Panc1 (cell line): ENCODE measurements at places on chromosomes 6 and 20. TPM values are rescaled to one million over a fixed set of nuclear protein-coding genes. Genes with fewer than 3 reads are reported as not detected.

The CDSN gene
- not detected for total RNA-seq

DNA sequence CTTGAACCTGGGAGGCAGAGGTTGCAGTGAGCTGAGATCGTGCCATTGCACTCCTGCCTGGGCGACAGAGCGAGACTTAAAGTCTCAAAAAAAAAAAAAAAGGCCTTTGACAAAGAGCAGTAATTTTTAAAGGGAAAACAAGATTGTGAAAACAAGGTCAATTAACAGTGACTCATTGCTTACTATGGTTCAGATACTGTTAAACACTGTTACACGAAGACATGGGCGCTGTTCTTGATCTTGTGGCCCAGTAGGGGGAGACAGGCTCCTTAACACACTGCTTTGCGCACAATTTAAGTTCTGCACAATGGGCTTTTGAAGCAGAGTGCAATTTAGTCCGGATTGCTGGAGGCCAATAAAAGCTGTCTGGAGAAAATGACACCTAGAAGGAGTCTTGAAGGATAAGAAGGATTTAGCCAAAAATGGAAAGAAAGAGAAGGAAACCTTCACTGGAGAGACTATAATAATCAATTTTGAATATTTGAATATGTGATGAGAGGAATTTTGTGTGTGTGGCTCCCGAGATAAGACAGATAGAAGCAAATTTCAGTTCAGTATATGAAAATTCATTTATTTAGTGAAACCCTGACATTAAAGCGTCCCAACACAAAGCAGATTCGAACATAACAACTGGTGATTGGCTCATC lies 6.0 kb upstream of the LATS1 start:
- H3K4me3 ChIP-seq = no peak overlapping the region
- 0 out of 2 replicates have a peak, but pooled peaks cover 2% of the 10 kb centered on the region for H3K4me1 ChIP-seq
- H3K27ac ChIP-seq = no peak overlapping the region
- no peak for DNase-seq

- no peak overlapping the region for H3K4me3 ChIP-seq
- H3K36me3 ChIP-seq = no peaks in the 10 kb centered on the region
- DNase-seq = no peak
- H3K4me1 ChIP-seq = no peaks in the 10 kb centered on the region
Observed at GRCh38 chr20:24027229-24027628, 38.6 kb upstream of the GGTLC1 start.

GRCh38 chr20:56554869-56555268 lies 21.8 kb downstream of the FAM209B start:
- H3K27me3 ChIP-seq = no peaks in the 10 kb centered on the region
- H3K4me3 ChIP-seq = no peak overlapping the region
- no peaks in the 10 kb centered on the region for H3K4me1 ChIP-seq
- peak; percentile 61 for DNase-seq
- no peaks in the 10 kb centered on the region for H3K36me3 ChIP-seq

DNA sequence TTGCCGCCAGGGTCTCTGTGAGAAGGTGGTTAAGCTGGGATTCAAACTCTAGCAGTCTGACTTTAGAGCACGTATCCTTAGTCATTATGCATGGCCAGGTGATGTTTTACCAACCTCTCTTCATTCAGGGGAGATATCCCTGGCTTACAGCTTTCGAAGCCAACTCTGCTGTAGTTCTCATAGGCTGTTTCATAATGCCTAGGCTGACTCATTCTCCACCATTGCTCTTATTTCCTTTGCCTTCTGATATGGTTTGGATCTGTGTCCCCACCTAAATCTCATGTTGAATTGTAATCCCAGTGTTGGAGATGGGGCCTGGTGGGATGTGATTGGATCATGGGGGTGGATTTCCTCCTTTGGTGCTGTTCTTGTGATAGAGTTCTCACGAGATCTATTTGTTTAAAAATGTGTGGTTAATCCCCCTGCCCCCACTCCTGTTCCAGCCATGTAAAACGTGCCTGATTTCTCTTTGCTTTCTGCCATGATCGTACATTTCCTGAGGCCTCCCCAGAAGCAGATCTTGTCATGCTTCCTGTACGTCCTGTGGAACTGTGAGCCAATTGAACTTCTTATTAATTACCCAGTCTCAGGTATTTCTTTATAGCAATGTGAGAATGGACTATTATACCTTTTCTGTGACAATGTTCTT lies 94.6 kb upstream of the MAN1A1 start:
- H3K4me1 ChIP-seq = no peaks in the 10 kb centered on the region
- no peak for DNase-seq
- H3K36me3 ChIP-seq = no peaks in the 10 kb centered on the region
- H3K27me3 ChIP-seq = no peaks in the 10 kb centered on the region
- H3K27ac ChIP-seq = no peak overlapping the region

- no peak overlapping the region for H3K27ac ChIP-seq
- H3K27me3 ChIP-seq = no peaks in the 10 kb centered on the region
- no peaks in the 10 kb centered on the region for H3K36me3 ChIP-seq
- DNase-seq = no peak
- H3K4me3 ChIP-seq = no peak overlapping the region
Observed at GRCh38 chr6:143000811-143001210, 55.8 kb upstream of the HIVEP2 start.

DNA sequence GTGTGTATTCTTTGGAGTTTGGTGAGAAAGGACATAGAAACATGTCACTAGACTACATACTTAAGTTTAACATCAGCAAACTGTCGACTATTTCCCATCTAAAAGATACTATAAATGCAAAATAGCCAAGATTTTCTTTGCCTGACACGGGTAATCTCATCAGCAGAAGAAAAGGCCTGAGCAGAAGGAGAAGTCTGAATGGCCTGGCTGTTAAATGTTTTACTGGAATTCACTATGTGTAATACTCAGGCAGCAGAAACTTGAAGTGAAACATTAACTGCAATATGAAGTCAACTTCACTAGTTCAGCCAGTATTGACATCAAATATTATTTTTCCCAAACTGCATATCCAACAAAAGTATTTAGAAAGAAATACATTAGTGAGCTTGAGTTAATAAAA lies 6.4 kb upstream of the DSE start:
- no peak for DNase-seq
- no peaks in the 10 kb centered on the region for H3K36me3 ChIP-seq
- H3K4me3 ChIP-seq = no peak overlapping the region
- no peak overlapping the region for H3K27ac ChIP-seq
- peaks cover 33% of the 10 kb centered on the region for H3K27me3 ChIP-seq

GRCh38 chr6:166244353-166245045 lies 63.7 kb downstream of the PRR18 start:
- H3K27me3 ChIP-seq = 0 out of 2 replicates have a peak, but pooled peaks cover 3% of the 10 kb centered on the region
- no peaks in the 10 kb centered on the region for H3K4me1 ChIP-seq
- no peak overlapping the region for H3K27ac ChIP-seq
- no peaks in the 10 kb centered on the region for H3K36me3 ChIP-seq

The MOCS3 gene
- total RNA-seq = 5.8 TPM

DNA sequence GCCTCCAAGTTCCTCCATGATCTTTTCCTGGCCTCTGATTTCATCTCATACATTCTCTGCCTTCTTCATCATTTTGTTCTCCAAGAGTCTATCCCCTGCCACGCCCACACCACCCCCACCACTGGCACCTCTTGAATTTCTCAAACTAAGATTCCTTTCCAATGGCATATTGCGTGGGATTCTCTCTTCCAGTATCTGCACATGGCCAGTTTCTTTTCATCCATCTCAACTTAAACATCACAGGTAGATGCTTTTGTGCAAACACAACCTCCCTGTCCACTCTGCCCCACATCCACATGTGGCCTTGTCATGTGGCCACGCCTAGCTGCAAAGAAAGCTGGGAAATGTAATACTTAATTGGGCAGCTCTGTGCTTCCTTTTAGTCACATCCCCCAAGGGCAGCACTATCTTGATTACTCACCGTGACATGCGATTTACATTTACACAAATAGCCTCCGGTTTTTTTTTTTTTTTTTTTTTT lies 33.4 kb upstream of the ZMYND8 start:
- H3K4me1 ChIP-seq = peaks cover 11% of the 10 kb centered on the region
- H3K27me3 ChIP-seq = no peaks in the 10 kb centered on the region
- H3K36me3 ChIP-seq = no peaks in the 10 kb centered on the region
- no peak for DNase-seq
- peak overlapping the region; percentile 52; the same call in 1 of the 2 replicates for H3K27ac ChIP-seq
- H3K4me3 ChIP-seq = no peak overlapping the region

DNA sequence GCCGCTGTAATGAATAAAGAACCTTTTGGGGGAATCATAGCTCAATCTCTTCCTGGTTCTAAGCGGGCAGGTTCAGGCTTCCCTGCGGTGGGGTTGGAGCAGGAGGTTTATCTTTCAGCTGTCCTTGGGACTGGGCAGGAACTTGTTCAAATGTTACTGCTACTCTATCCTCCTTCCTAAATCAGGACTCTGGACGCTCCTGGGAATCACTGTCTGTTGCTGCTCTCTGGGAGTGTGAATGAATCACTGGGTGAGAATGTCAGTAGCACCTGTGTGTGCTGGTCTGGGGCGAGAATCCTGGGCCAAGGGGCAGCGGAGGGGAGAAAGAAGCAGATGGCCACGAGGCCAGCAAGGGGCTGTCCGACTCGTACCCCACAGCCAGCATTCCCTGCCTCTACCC lies 65.4 kb upstream of the ZNFX1 start:
- H3K4me3 ChIP-seq = no peak overlapping the region
- H3K27me3 ChIP-seq = no peaks in the 10 kb centered on the region
- DNase-seq = no peak
- peaks cover 13% of the 10 kb centered on the region for H3K4me1 ChIP-seq

The CALHM5 gene
- total RNA-seq = not detected

DNA sequence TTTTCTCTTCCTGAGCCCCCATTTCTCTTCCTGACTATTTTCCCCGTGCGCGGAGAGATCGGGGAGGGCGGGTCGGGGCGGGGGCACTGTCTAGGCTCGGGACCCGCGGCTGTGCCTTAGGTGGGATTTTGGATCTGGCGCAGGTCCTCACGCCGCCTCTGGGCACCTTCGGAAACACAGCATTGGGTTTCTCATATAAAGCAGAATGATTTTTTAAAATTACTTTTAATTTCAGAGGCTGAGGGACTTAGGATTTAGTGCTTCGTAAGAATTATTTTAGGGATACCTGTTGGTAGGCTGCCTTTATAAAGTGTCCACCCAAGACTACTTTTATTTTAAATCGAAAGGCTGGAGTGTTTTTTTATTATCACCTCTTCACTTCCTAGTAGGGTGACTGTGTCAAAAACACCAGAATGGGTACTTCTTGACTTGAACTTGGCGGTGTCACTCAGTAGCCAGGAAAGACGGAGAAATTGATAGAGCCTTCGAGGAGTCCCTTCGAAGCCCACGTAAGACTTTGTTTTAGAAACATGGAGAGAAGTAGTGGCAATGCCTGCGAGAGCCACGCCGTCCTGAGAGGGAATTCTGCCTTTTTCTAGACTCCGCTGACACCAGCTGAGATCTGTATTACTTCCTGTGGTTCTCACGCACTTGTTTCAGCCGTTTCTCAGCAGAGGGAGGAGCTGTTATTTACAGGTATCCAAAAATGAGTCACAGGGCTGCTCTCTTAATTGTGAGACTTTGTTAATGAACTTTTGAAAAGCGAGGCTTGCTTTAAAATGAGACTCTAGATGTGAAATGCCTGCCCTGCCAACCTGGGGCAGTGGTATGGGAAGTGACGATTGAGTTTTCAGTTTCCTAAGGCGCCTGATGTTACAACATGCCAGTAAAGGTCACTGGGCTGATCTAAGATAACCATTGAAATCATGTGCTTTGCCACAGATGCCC lies 667 bp downstream of the STX11 start:
- peak; percentile 17 for DNase-seq
- no peaks in the 10 kb centered on the region for H3K27me3 ChIP-seq
- H3K4me3 ChIP-seq = peak overlapping the region; percentile 67

The TRIM31 gene
- not detected for total RNA-seq

DNA sequence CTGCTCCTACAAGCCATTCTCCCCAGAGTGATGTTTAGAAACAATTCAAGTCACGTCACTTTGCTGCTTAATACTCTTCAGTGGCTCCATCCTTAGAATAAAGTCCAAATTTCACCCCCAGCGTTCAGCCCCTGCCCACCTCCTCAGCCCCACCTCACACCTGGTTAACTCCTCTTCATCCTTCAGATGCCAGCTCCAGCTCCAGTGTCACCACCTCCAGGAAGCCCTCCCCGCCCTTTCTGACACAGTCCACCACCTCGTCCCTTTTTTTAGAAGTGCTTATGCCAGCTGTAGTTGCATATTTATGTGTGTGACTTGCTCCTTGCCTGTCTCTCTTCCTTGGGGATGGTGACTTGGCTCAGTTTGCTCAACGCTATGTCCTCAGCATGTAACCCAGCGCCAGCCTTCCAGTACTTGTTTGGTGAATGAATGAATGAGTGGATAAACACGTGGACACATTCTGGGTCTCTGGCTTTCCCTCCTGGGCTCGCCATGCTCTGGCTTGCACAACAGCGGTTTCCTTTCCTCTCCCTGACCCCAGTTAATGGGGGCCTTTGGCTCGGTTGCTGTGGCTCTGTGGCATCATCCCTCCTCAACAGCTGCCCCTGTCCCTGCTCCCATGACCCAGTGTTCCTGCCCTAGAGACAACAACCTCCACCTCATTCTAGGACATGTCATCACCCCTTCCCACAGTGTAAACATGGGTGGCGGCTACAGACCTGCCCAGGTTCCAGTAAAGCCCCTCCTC lies 3.7 kb upstream of the IP6K3 start:
- peaks cover 12% of the 10 kb centered on the region for H3K4me1 ChIP-seq
- no peak overlapping the region for H3K4me3 ChIP-seq
- H3K27ac ChIP-seq = no peak overlapping the region
- H3K36me3 ChIP-seq = no peaks in the 10 kb centered on the region

The LIME1 gene
- 15.2 TPM for total RNA-seq

DNA sequence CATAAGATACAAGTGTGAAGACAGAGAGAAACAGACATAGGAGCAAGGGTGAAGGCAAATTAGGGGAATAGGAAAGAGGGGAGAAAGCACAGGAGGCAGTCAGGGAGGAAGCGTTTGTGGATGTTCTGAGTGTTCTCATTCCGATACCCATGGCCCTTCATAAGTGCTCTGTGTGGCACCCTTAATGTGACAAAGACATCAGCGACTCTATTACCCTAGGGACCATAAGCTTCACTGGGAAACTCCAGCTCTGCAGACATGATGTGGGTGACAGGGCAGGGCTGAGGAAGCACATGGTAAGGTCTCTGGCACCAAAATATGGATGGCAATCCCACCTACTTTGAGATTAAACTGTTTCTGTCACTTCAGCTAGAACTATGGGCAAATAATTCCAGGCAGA lies 33.0 kb downstream of the F13A1 start:
- H3K27ac ChIP-seq = no peak overlapping the region
- H3K27me3 ChIP-seq = peaks cover 3% of the 10 kb centered on the region
- no peaks in the 10 kb centered on the region for H3K36me3 ChIP-seq
- no peak overlapping the region for H3K4me3 ChIP-seq
- DNase-seq = no peak

- H3K36me3 ChIP-seq = no peaks in the 10 kb centered on the region
- H3K4me3 ChIP-seq = no peak overlapping the region
- H3K4me1 ChIP-seq = no peaks in the 10 kb centered on the region
- H3K27me3 ChIP-seq = peaks cover 4% of the 10 kb centered on the region; the same call in 1 of the 2 replicates
- no peak overlapping the region for H3K27ac ChIP-seq
Observed at GRCh38 chr20:59580146-59580946, 24.0 kb upstream of the PHACTR3 start.

GRCh38 chr6:76817429-76817828 lies 645.9 kb downstream of the HTR1B start:
- no peak overlapping the region for H3K4me3 ChIP-seq
- no peaks in the 10 kb centered on the region for H3K36me3 ChIP-seq
- peaks cover 4% of the 10 kb centered on the region for H3K4me1 ChIP-seq
- no peak for DNase-seq
- no peaks in the 10 kb centered on the region for H3K27me3 ChIP-seq
- H3K27ac ChIP-seq = no peak overlapping the region

The PROKR2 gene
- not detected for total RNA-seq

The B4GALT5 gene
- total RNA-seq = 40.0 TPM
